ENCODE measurements at places on chromosomes 6 and 20.

GRCh38 chr6:111011360-111012142, 29.7 kb downstream of the RPF2 start:
- peak; percentile 68 for DNase-seq

GRCh38 chr6:54876365-54876764, 29.8 kb downstream of the FAM83B start:
- DNase-seq: no peak

DNA sequence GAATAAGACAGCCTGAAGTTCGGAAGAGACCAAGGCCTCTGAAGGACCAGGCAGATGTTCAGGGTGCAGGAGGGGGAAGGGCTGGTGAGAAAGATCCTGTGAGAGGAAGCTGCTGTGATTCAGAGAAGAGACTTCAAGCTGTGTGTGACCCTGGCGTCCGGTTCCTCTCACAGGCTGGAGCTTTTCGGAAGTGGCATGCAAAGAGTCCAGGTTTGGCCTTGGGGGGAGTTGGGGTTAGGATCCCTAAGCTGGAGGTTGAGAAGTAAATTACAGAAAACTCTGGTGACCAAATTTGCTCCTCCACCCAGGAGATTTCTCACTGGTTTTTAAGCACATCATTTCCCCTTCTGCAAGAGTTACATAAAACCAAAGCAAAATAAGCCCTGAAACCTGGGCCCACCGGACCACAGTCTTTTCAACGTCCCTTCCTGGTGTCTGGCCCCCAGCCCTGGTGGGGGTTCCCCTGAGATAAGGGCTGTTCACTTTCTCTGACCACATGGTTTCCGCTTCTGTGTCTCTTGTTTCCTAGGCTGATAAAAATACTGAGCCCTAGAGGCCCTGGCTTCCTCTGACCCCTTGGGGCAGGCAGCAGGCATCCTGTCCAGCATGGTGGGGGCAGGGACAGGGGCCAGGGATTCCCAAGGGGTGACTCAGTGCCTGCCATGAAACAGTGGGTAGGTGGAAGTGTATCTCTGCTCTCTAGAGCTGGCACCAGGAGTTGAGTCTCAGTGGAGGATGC, 12.0 kb upstream of the LTA start:
- DNase-seq: peak; percentile 98

DNA sequence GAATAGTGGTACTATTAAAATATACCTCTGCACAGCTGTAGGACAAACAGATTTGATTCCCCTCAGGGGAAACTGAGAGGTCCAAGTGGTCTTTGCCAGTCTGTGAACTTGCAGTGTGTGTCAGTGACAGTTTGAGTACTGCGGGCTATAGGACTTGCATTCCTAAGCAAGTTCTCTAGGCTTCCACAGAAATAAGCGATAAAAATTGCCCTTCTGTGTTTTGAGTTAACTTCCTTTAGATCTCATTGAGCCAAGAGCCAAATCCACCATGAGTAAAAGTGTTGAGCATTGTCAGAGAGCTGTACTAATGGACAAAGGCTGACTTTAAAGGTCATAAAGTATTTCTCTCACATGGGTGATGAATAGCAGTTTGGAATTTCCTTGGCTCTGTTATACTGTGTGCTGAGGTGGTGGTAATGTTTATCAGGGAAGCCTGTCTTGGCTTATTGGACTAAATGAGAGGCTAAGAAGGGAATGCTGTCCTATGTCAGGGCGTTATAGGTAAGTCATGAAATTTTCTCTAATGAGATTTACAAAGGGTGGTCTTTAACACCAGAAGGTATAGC, 122.6 kb upstream of the MAP3K7 start:
- no peak for DNase-seq

- no peak for DNase-seq
Observed at GRCh38 chr6:155050311-155050710, 55.2 kb downstream of the TIAM2 start.
